ENCODE measurements at places on chromosomes 4 and X.
A peak's percentile ranks its signal among the peaks of the same experiment; 100 is the strongest.

DNA sequence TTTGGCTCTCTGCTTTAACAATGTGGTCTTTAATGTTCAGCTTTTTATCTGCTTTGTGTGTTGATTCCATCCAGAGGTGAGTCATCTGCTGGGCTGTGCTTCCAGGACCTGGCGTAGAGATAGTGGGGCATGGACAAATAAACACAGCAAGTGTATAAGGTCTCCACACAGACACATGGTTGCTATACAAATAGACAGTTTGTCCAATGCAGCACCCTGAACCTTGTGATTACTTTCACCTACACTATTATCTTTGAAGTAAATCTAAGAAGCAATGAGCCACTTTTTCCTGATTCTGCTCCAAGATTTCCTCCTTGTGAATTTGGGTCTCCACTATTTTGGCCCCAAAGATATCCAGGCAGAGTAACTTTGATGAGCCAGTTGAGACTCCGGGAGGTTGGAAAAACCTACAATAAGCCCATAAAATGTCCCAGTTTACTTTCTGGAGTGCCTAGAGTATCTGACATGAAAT, 12.1 kb downstream of the PPARGC1A start:
- no peak for DNase-seq

GRCh38 chrX:16592194-16592770, 57.7 kb upstream of the S100G start:
- DNase-seq: no peak

- peak; percentile 29 for DNase-seq
Measured at GRCh38 chrX:40504801-40505605, 75.8 kb upstream of the ATP6AP2 start.

- no peak for DNase-seq
Measured at GRCh38 chrX:69968950-69969349, 80.8 kb downstream of the AWAT2 start.

DNA sequence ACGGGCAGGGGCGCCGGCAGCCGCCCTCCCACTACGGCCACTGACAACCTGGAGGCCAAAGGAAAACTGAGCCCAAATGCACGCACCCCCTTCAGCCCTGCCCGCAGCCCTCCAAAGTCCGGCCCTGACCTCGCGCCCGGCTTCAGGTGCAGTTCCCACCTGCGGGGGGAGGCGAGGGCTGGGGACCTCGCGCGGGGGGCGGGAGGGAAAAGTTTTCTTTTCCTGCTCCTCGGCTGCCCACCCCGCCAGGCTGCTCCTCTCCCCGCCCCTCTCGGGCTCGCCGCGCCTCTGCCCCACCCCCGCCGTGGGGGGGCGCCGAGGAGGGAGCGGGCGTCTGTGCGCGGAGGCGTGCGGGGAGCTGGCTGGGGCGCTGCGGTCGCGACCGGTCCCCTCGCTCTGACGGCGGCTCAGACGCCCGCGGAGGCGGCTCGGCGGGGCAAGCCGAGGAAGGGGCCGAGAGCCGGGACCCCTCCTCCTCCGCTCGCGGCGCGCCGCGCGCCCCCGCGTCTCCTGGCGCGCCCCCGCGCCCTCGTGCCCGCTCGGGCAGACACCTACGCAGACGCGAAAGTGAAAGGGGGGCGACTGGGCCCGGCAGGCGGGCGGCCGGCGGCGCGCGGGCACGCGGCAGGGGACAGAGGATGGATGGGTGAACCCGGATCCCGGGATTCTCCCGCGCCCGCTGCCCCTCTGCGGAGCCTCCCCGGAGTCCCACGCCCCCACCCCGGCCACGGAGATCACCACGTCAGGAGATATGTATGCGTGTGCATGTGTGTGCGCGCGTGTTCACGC, 3.1 kb upstream of the NR3C2 start:
- no peak for DNase-seq

- no peak for DNase-seq
Measured at GRCh38 chr4:107472265-107472948, 247.6 kb downstream of the PAPSS1 start.

- DNase-seq: peak; percentile 8
Measured at GRCh38 chr4:133921280-133922195, 280.1 kb downstream of the PABPC4L start.

- DNase-seq: no peak
Measured at GRCh38 chr4:184397516-184398163, 76.7 kb downstream of the IRF2 start.

GRCh38 chrX:298993-299392, 17.8 kb downstream of the PLCXD1 start:
- DNase-seq: no peak

GRCh38 chr4:100631281-100631968, 113.6 kb upstream of the EMCN start:
- DNase-seq: no peak

GRCh38 chr4:16438986-16439385, 212.7 kb upstream of the TAPT1 start:
- DNase-seq: peak; percentile 30

GRCh38 chrX:13220916-13221315, 98.9 kb downstream of the ATXN3L start:
- no peak for DNase-seq

DNA sequence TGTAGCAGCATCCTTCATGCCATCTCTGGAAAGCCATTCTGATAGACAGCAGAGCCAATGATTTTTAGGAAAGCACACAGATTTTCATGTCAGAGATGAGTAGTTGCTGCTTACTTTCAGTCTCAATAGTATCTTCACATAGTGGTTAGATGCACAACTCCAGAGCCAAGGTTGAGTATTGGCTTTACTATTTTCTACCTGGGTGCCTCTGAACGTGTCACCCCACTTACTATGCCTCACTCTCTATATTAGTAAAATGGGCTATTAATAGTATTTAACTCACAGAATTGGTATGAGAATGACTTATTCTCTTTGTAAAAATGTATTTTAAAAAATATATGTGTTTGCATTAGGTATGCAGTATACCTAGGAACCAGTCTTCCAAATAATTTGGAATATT, 108.8 kb upstream of the STIM2 start:
- DNase-seq: no peak

DNA sequence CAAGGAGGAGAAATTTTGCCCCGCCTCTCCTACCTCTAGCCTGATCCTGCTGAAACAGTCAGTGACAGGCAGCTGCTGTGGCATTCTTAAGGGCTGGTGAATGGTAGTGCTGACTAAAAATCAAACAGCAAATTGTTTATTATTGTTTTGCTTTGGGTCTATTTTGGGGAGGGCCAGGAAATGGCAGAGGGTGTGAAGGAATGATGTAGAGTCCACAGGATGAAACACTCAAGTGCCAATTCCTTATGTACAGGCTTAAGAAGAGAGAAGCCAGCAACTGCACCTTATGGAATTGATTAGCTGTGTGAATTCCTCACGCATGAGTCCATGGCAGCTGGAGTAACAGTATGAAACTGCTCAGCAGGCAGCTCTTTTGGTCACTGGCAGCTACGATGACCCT, 39.7 kb downstream of the VEGFC start:
- peak; percentile 58 for DNase-seq

- no peak for DNase-seq
Measured at GRCh38 chr4:48153791-48154550, 19.9 kb upstream of the TXK start.

- DNase-seq: no peak
Measured at GRCh38 chr4:82913305-82913704, 12.8 kb downstream of the THAP9 start.

DNA sequence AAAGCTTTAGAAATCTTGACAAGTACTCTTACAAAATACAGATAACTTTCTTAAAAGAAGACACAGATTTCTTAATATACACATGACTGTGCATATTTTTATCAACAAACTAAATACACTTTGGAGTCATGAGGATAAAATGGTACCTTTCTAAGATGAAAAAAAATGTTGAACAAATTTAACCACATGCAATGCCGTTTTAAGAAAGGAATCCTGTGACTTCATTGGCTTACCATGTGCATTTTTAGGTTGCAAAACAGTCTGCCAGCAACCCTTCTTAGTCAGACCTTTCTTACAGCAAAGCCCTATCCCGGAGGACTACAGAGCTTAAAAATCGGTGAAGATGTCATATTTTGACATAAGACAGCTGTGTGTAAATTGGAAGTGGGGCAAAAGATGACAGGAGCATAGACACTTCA, 51.7 kb downstream of the GASK1B start:
- peak; percentile 67 for DNase-seq

- no peak for DNase-seq
Measured at GRCh38 chrX:126064901-126065541, 101.1 kb downstream of the DCAF12L2 start.

- DNase-seq: peak; percentile 61
Measured at GRCh38 chr4:128427832-128428366, 140.3 kb upstream of the PGRMC2 start.

DNA sequence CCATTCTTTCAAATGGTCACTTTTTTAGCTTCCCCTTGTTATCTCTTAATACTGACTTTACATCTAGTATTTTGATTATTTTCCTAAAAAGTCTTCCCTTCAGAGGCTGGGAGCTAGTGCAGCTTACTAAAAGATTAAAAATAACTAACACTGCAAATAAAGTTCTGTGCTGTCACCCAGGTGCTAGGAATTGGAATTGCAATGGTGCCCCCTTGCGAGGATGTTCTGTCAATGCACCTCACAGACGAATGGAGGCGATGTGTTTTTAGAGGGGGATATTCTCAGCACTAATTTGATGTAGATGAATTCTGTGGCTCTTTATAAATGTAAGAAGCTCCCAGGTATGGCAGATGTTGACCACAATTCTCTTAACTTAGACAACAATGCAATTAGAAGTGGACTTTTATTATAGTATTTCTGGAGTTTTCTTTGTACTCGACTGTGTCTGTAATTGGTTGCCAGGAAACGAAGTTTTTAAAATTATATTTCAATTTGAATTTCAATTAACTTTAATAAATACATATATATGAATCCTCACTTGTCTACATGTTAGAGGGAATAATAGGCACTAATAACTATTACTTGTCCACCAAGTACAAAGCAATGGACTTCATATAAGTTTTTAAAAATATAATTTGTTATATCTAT, 22.0 kb upstream of the SMIM31 start:
- DNase-seq: peak; percentile 30

GRCh38 chr4:7779432-7779768, 160.3 kb downstream of the AFAP1 start:
- no peak for DNase-seq

- no peak for DNase-seq
Measured at GRCh38 chr4:45358573-45359506, 632.5 kb upstream of the GNPDA2 start.

- DNase-seq: no peak
Measured at GRCh38 chr4:13476915-13477314, 7.2 kb downstream of the RAB28 start.

DNA sequence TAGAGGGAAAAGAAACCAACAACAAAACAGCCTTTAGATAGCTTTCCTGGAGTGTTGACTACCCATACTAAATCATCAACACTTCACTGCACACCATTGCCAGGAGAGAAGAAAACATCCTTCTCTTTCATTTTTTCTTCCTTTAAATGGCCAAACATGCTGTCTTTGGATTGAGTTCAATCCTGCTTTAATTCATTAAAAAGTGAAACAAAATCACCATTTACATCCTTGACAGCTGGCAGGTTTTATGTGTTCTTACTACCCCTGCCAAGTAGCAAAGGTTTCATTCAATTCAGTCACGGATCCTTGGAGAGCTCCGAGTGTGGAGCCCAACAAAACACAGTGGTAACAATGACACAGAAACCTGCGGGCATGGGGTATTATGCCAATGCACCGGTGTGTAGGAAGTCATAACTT, 568.3 kb downstream of the ANKRD50 start:
- DNase-seq: no peak

- DNase-seq: no peak
Measured at GRCh38 chr4:24824720-24825119, 29.3 kb downstream of the SOD3 start.

- no peak for DNase-seq
Measured at GRCh38 chr4:70269674-70270073, 27.3 kb downstream of the CSN3 start.

- DNase-seq: no peak
Measured at GRCh38 chr4:68592673-68593072, 16.6 kb upstream of the UGT2B17 start.

GRCh38 chr4:156906325-156906724, 65.3 kb downstream of the PDGFC start:
- DNase-seq: no peak

GRCh38 chr4:54006755-54007154, 57.6 kb downstream of the CHIC2 start:
- no peak for DNase-seq

DNA sequence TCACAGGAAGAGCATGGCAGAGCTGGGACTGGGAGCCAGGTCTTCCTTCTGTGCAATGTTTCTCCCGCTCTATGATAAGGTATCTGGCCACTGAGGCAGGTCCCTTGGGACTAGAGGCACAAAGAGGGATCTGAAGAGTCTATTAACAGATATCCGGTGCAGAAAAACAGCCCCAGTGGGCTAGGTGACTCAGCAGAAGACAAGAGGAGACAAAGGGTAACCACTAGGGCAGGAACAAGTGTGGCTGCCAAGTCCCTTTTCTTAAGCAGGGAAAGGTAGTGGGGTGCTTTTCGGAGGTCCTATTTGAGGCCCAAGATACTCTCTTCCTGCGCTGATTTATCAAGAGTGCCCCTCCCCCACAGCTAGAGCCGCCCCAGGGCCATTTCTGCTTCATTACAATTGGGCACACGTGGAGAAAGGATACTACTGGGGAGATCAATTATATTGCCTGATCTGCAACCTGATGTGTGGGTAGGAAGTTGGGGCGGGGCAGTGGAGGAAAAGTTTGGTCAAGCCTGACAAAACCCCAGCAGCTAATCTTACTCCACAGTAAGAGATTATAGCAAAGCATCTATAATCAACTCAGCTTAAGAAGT, at the start of gene DGAT2L6:
Gene DGAT2L6 (plus strand): TSS at position 546 of the 596 bp plus-strand sequence. CDS start 100 bp downstream, outside the sequence.
- no peak for DNase-seq

DNA sequence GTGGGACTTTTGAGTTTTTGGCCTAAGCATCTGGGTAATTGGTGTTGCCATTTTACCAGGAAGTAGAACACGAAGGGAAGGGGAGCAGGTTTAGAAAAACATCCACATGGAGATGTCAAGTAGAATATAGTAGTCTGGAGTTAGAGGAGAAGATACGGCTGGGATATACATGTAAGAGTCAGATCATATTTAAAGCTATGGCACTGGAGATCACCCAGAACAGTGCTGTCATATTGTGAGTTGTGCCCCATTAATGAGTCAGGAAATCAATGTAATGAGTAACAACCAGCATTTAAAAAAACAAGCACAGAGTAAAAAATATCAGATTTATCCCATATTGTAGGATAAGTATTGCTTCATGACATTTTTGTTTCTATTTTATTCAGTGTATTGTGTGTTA, 4.2 kb downstream of the GSTCD start:
- no peak for DNase-seq

- peak; percentile 47 for DNase-seq
Measured at GRCh38 chrX:106894392-106894909, 8.7 kb downstream of the RIPPLY1 start.

DNA sequence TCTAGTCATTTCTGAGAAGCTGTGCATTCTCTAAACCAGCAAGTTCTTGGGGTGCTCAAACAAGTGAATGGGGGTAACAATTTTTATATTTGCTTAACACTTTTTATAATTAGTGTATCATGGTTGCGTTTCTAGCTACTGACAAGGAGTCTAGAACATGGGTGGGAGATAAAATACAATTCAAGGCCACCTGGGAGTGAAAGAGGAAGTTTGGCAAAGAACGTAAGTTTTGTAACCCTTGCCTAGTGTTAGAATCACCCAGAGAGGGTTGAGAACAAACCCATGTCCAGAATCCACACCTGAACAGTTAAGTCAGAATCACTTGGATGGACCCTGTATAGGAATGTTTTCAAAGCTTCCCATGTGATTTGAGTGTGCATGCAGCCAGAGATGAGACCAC, 92.7 kb downstream of the AFF2 start:
- no peak for DNase-seq

All from HS-27A (cell line).